Stimulated activated CD4-positive, alpha-beta T cell treated with anti-CD3 and anti-CD28 coated beads, Interleukin-2, amount 100 ng/mL, for 48 hours (primary cell): ENCODE measurements at places on chromosomes 4 and X.

DNA sequence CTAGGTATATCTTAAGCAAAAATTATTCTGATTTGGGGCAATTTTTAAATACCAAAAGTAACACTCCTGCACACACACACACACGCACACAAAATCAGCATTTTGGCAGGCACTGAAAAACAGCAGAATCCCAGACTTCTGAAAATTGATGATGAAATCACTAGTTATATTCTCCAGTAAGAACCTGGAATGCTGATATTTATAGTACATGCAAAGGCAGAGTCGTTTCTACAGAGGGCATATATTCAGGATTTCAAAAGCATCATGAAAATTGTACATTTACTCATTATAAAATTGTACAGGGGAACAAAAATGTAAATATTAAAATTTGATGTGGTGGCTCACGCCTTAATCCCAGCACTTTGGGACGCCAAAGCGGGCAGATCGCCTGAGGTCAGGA lies 352.5 kb upstream of the PITX2 start:
- DNase-seq = no peak

DNA sequence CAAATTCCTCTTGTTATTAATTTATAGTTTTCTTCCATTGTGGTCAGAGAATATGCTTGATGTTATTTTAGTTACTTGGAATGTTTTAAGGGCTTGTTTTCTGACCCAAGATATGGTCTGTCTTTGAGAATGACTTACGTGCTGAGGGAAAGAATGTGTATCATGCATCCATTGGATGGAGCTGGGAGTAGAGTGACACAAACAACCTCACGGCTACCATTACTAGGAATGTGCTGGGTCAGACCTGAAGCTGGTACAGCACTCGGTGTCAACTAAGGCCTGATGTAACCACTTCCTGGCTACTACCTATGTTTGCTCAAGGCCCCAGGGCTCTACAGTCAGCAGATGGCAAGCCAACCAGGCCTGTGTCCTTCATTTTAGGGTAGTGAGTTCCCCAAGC lies 257.8 kb downstream of the FAT4 start:
- DNase-seq = no peak

- no peak for DNase-seq
Measured at GRCh38 chr4:24917076-24917856, 4.4 kb upstream of the CCDC149 start.

DNA sequence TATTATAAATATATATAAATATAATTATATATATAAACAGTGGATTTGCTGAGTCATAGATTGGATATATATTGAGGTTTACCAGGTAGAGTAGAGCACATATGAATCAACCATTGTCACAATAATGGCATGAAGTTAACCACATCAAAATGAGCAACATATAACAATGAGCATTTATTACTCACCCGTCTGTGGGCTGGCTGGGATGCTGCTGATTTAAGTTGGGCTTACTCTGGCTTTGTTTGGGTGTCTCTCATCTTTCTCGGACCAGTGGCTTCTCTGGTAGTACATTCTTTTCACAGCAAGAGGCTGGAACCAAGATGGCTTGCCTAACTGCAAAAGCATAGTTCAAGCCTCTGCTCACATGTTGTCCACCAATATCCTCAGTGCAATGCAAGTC lies 111.7 kb upstream of the TAPT1 start:
- no peak for DNase-seq

DNA sequence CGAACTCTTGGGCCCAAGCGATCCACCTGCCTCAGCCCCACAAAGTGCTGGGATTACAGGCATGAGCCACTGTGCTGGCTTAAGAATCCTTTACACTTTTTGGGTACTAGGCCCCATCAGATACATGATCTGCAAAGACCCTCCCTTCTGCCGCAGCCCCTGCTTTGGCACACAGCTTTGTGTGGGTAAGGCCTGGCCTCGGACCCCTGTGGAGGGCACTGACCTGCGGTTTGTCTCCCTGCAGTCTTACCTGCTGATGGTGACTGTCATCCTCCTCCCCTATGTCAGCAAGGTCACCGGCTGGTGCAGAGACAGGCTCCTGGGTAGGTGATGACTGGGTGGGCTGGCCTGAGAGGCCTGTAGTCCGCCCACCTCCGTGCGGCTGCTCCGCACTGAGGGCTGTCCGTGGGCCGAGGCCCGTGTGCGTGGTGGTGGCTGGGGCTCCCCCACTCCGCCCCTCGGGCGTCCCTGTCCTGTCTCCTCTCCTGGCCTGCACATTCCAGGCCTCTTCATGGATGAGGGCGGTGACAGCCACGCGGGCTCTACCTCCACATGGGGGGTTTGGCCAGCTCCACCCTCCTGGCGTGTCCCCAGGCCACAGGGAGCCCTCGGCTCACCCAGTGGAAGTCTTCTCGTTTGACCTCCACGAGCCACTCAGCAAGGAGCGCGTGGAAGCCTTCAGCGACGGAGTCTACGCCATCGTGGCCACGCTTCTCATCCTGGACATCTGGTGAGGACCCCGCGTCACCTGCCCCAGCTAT lies 18.0 kb downstream of the DGKQ start:
- no peak for DNase-seq

DNA sequence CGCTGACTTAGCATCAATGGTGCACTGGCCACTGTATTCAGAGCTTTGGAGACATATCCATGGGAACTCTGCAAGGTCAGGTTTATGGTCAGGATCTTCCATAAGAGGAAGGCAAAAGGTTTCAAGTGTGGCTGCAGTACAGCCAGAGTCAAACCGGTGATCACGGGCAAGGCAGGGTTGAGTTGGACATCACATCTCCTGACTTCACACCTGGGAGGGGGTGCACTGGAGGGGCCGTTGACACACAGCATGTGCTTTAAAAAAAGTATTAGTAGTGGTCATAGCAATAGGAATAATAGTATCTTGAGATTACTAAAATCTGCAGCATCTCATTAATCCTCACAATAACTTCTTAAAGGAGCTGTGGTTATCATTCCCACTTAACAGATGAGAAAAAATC lies 28.9 kb upstream of the MAN2B2 start:
- no peak for DNase-seq

DNA sequence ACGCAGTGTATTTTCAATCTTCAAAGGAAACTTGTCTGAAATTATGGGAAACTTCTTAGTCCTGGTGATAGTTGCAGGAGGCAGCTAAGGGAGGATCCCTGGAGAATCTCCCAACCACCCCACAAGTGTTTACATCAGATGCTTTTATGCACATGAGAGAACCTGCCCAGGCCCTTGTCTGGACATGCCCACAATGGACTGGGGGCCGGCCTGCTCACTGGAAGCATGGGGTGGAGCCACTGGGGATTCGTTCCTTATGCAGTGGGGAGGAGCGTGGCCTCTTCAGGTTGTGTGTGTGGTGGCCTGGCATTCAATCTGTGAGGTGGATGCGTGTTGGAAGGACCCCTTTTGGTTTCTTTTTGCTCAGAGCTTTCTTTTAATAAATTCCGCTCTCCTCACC lies 398.7 kb upstream of the PPP1R2C start:
- DNase-seq = no peak

DNA sequence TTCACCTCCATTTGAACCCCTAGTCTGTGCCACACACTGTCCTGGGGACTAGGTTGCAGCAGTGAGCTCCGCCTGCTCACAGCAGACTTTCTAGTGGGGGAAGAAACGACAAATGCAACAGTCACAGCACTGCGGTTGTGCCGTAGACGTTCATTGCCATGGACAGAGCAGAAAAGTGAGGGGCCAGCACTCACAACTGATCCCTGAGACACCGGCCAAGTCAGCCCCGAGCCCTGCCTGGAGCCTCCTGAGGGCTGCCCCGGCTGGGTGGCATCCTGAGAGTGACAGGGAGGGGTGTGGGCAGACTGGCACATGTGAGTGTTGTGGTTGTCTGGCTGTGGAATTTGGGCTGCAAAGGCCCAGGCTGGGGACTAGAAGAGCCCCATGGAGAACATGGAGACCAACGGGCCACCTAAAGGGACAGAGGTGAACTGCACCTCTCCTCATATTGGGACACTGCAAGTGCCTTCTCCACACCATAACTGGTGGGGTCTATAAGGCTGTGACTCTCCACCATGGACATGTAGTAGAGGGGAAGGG lies 4.6 kb downstream of the DUSP9 start:
- DNase-seq = no peak

DNA sequence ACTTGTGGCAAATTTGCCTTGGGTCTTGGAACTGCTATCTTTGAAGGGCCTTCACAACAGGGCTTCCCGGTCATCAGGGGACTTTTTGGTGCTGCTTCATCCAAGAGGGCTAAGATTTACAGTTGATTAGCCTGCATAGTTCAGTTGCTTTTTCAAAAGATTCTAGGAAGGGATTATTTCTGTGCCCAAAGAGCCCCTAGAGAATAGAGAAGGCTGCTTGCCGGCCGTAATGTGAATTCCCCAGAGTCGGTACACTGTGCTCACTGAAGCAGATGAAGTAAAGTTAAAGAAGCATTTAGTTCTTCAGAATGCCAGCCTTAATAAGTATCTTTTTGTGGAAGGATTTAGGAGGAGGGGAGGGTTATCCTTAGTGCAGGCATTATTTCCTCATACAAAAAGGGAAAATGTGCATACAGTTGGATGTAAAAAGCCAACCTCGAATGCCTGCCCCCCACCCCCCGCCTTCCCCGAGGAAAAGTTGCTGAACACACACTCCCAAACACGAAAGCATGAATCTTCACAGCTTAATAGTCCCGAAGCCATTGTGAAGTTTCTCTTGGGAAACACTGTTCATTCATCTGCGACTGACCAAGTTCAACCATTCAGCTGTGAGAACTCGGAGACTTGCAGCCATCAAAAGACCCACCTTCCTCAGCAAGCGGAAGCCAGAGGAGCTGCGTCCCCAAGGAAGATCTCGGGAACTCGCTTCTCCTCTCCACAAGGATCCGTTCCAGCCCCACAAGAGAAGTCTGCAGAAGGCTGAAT lies 47.6 kb downstream of the ANOS1 start:
- DNase-seq = no peak

DNA sequence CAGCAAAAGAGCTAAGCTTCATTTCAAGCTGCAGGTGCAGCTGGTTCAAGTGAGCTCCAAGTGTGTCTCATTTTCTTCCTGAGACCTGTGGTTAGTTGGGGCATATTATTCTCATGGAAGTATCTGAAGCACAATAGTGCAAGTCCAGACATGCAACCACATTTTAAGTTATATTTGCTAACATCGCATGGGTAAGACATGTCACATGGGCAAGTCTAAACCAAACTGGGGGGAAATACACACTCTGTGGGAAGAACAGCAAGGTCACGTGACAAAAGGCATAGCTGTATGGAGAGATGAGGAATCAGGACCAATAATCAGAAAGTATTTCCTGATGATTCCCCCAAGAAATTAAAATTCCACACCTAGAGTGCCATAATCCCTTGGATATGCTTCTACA lies 94.9 kb upstream of the NDP start:
- DNase-seq = no peak

- no peak for DNase-seq
Measured at GRCh38 chr4:25943312-25943711, 29.3 kb downstream of the SMIM20 start.

- no peak for DNase-seq
Measured at GRCh38 chr4:30002341-30002740, 717.8 kb upstream of the PCDH7 start.

- DNase-seq = no peak
Measured at GRCh38 chr4:124937993-124938392, 225.5 kb upstream of the ANKRD50 start.

GRCh38 chrX:110734271-110734670 lies 61.3 kb downstream of the CHRDL1 start:
- no peak for DNase-seq

DNA sequence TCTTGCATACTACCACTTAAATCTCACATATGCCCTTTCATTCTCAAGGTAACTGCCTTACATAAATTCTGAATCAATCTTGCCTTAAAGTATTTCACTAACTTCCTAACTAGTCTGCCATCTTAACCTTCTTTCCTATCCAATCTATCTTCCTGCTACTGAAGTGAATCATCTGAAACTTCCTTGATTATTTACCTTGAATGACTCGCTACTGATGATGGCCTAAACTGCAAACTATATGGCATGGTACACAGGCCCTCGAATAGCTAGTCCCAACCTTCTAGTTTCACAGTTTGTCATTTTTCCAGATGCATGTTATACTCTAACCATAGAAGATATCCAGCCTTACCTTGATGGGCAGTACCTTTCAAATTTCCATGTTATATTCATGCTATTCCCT lies 19.9 kb downstream of the PHKA1 start:
- no peak for DNase-seq

DNA sequence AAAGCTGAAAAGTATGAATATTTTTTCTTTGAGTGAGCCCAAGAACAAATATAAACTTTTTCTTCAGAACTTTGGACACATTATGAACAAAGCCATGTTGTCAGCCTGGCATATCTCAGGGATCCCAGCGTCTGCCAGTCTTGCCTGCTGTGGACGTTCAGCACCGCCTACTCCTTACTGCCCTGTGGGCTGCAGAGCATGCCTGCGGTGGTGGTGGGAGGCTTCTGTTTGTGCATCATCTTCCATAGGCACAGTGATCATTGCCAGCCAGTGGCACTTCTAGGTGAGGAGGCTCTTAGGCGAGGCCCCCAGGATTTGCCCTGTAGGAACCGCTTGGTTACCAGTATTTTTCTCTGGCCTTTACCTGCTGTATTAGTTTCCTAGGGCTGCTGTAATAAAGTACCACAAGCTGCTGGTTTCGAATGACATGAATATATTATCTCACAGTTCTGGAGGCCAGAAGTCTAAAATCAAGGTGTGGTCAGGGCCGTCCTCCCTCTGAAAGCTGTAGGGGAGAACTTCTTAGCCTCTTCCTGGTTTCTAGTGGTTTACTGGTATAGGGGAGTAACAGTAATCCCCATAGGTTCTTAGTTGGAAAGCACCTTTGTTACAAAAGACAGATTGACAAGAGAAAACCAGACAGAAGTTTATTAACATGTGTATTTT lies 15.4 kb downstream of the ANXA3 start:
- DNase-seq = no peak

GRCh38 chr4:108336076-108336475 lies 167.3 kb upstream of the LEF1 start:
- no peak for DNase-seq

DNA sequence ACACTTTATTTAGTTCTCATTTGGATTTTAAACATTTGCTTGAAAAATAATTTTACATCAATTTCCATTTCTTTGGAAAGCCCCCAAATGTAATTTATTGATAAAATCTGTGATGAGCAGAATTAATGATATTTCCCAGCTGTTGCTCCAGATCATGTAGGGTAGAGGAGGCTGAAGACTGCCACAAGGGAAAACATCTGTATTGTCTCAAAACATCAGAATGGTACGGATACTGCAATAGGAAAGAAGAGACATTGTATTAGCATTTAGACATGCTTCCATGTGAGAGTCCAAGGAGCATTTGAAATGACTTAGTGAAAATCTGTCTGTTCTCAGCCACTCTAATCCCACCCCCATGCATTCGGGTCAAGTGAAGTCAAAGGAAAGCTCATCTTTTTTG lies 14.4 kb downstream of the ADH1A start:
- DNase-seq = no peak

- no peak for DNase-seq
Measured at GRCh38 chrX:150983521-150984168, 510 bp downstream of the HMGB3 start.

GRCh38 chrX:21382715-21383114 lies 8.5 kb downstream of the CNKSR2 start:
- no peak for DNase-seq
